ENCODE measurements at places on chromosomes 3 and 15.
A peak's percentile ranks its signal among the peaks of the same experiment; 100 is the strongest.

DNA sequence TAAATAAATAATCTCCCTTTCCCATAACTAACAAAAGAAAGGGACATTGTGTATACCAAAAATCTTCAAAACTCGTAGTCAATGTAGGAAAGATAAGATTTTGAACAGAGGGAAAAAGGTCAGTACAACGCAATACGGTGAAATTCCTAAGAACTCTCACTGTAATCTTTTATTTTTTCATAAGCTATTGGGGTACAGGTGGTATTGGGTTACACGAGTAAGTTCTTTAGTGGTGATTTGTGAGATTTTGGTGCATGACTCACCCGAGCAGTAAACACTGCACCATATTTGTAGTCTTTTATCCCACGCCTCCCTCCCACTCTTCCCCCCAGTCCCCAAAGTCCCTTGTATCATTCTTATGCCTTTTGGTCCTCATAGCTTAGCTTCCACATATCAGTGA, 718.0 kb downstream of the TBL1XR1 start:
- no peak for DNase-seq

DNA sequence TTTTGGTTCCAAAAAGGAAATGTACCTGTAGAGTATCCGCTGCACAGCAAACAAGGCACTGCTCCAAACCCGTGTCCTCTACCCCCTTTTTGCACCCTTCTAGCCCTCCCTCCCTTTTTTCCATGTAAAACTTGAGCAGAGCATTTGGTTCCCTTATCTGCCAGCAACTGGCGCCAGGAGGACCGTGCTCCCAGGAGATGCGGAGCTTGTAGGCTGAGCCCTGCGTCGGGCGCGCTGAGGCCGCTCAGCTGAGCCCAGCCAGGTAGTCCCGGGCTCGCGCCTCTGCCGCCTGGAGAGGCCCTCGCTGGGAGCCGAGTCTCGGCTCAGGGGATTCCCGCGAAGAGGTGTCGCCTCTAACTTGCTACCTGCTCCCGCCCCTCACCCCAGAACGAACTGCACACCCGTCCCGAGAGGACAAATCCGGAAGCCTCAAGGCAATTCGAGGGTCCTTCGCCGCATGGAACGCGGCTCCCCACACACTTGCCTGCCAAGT, 575 bp downstream of the TRPM7 start:
- DNase-seq: peak; percentile 65

- no peak for DNase-seq
Observed at GRCh38 chr3:112604536-112604935, 36.4 kb downstream of the CCDC80 start.

- no peak for DNase-seq
Observed at GRCh38 chr3:141255137-141255845, 23.7 kb downstream of the PXYLP1 start.

GRCh38 chr15:44536302-44536961, 515 bp upstream of the EIF3J start:
- DNase-seq: peak; percentile 89

GRCh38 chr15:51731549-51732267, 5.7 kb downstream of the LYSMD2 start:
- DNase-seq: no peak

DNA sequence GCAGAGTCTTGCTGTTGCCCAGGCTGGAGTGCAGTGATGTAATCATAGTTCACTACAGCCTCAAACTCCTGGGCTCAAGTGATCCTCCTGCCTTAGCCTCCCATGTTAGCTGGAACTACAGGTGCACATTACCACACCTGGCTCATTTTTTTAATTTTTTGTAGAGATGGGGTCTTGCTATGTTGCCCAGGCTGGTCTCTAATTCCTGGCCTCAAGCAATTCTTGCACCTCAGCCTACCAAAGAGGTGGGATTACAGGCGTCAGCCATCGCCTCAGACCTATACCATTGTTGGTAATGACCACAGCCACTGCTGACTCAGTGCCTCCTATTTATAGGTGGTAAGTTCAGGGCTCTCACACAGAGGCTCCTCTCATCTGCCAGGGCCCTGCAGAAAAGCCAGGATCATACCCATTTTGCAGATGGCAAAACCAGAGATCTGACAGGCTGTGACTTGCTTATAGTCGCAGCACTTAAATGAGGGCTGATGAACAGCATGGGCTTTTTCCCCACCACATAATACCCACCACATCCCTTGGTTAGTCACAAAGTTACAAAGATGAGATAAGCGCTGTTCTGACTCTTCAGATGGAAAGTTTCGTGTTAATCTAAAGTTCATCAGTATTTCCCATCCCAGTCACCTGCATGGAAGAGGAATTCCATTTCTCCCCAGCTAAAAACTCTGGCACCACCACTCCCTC, 21.8 kb upstream of the SPATA12 start:
- DNase-seq: no peak

- peak; percentile 93 for DNase-seq
Observed at GRCh38 chr15:74202452-74203401, at the start of gene STRA6. STRA6 (minus strand) TSS chr15:74202787; CDS start chr15:74202267, 520 bp downstream.

GRCh38 chr3:143447491-143447890, 327.9 kb downstream of the CHST2 start:
- no peak for DNase-seq

GRCh38 chr3:178233371-178234071, 302.7 kb upstream of the KCNMB2 start:
- DNase-seq: no peak

DNA sequence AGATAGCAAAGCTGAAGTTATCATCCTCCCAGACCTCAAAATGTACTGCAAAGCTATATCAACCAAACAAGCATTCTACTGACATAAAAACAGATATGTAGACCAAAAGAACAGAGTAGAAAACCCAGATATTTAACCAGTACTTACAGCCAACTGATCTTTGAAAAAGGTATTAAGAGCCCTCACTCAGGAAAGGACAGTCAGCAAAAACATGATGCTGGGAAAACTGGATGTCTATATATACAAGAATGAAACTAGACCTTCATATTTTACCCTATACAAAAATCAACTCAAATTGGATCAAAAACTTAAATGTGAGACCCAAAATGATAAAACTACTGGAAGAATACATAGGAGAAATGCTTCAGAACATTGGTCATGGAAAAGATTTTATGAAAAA, 87.5 kb upstream of the MME start:
- DNase-seq: no peak

GRCh38 chr3:4613366-4613765, 120.2 kb downstream of the ITPR1 start:
- DNase-seq: no peak

DNA sequence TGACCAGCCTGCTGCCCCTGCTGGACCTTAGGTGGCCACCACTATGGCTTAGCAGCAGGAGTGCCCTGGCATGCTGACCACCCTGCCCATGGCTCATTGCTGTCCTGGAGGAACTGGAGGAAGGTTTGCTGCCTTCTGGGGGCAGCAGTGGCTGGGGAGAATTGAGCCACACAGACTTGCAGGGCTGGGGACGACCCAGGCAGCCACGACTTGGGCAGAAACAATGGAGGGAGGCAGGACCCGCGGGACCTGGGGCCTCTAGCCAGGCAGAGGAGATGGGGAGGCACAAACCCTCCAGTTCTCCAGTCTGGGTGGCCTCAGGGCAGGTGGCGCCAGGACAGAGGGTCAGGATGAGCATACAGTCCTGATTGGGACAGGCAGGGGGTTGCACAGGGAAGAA, 32.8 kb downstream of the ADAMTS7 start:
- DNase-seq: no peak

- DNase-seq: peak; percentile 23
Observed at GRCh38 chr15:52783929-52784798, 6.0 kb downstream of the ONECUT1 start.

DNA sequence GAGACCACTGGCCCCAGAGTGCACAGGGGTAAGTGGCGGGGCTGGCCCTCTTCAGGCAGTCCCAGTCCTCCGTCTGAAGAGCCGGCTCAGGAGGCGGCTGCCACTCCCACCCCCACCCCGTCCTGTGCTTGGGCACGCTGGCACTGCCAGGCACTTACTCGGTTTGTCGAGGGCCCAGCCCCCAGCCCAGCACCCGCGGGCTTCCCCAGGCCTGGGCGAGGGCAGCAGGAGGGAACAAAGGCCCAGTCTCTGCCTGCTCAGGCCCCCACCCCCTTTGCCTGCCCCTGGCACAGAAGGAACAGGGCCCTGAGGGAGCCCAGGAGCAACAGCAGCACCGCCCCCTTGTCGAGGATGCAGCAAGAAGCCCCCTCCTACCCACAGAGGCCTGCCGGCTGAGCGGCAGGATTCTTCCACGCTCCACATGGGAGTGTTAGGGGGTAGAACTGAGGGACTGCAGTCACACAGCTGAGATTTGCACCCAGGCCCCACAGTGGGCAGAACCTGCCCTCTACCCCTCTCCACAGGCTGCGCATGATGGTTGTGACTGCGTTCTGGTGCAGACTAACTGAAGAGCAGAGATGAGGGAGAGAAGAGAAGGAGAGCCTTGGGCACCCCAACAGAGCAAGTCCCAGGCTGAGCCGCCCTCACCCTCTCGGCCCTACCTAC, 8.9 kb downstream of the DUSP7 start:
- DNase-seq: no peak

- DNase-seq: no peak
Observed at GRCh38 chr15:41561104-41561776, 2.2 kb downstream of the TYRO3 start.

- DNase-seq: no peak
Observed at GRCh38 chr3:31170932-31171670, 276.6 kb upstream of the GADL1 start.

GRCh38 chr3:186210852-186211500, 102.1 kb upstream of the ETV5 start:
- no peak for DNase-seq

DNA sequence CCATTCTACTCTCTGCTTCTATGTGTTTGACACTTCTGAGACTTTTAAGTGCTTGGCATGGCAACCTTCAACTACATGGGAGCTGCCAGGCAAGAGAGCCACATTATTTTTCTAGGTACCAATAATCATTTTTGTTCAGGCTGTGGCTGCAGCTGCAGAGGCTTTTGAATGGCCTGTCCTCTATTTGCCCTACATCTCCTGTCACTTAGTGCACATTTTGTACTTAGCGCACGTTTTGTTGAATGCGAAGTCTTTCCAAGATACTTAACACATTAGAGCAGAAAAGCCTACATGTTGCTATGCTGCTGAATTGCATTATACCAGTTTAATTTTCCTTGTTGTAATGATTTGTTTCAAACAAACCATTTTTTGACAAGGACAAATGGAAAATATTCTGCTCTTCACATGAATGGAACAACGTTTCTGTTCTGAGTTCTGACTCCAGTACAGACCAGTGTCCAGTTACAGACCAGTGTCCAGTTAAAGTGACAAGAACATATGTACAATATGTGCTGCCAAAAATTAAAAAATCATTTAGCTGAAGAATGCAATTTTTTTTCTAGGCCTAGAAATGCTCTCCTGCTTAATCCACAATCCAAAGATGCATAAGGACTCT, 113.9 kb downstream of the ABI3BP start:
- no peak for DNase-seq

DNA sequence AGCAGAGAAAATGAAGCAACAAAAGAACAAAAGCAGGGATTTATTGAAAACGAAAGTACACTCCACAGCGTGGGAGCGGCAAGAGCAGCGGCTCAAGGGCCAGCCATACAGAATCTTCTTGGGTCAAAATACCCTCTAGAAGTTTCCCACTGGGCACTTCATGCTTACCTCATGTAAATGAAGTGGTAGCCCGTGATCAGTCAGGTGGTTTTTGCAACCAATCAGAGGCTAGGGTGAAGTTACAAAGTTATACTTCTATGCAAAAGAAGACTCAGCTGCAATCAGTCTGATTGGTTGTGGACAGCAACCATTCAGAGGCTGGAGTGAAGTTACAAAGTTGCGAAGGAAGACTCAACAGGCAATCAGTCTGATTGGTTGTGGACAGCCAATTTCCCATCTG, 37.8 kb upstream of the TRH start:
- no peak for DNase-seq

DNA sequence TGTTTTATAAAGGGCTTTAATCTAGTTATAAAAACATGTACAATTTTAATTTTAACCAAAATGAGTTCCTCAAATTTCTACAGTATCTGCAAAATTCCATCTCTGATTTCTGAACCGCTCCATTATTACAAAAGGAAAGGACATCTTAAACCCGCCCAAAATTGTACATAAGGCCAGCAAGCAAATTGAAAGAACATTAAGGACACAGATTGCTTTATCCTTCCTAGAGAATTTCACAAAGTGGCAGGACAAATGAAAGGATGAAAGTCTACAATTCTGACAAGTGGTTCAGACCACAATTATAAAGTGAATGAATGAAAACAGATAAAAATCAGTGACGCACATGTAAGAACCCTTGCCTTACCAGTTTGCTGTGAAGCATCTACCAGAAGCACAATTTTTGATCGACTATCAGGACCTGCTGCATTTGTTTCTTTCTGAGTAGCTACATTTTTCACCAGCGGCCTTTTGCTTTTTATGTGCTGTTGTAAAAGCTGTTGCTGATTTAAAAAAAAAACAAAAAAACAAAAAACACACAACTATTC, 13.6 kb downstream of the SECISBP2L start:
- no peak for DNase-seq

DNA sequence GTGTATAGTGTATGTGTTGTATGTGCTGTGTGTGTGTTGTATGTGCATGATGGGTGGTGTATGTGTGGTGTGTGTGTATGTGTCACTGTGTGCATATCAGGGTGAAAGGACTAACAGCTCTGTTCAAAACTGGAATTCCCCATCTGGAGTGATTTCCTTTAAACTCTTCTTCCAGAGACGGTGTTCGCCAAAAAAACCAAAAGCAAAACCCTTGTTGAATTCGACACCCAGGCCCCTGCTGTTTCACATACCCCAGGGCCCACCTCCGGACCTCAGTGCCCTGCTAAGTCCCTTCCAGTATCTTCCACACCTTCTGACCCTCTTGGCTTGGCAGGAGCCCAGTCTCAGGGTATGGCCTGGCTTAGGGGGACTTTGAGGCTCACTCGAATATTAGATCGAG, 44.9 kb upstream of the SEC13 start:
- no peak for DNase-seq

GRCh38 chr3:126816986-126817777, 113.1 kb downstream of the CHCHD6 start:
- DNase-seq: no peak

GRCh38 chr3:54954022-54954421, 26.2 kb upstream of the LRTM1 start:
- no peak for DNase-seq

DNA sequence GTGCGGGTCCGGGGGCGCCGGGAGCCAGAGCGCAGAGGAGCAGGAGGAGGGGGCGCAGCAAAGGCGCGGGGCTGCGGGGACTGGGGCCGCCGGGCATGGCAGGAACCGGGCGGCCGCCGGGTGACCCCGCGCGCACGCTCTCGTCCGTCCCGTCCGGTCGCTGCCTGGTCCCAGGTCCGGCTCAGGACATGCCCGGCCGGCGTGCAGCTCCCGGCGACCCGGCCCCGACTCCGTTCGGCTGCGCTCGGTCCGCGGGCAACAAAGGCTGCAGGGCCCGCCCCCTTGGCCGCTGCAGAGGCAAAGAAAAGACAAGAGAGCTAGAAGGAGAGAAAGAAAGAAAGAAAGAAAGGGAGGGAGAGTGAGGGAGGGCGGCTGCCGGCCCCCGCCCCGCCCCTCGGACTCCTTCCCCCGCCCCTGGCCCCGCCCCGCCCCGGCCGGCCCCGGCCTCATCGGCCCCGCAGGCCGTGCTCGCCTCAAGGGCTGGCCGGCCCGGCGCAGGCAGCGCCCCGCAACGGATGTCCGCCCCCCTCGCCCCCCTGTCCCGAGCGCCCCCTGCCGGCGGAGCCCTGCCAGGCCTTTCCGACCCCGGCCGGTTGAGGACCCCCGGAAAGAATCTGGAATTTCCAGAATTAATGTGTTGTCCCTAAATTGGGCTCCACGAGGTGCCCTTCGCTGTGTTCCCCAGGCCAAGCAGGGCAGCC, at the start of gene ADAMTS7:
Gene ADAMTS7, minus strand, starts transcription at position 341 of the 701 bp plus-strand sequence. Its CDS starts 244 bp downstream, at position 97.
- peak; percentile 74 for DNase-seq
